ENCODE measurements at places on chromosomes 11 and 22.

DNA sequence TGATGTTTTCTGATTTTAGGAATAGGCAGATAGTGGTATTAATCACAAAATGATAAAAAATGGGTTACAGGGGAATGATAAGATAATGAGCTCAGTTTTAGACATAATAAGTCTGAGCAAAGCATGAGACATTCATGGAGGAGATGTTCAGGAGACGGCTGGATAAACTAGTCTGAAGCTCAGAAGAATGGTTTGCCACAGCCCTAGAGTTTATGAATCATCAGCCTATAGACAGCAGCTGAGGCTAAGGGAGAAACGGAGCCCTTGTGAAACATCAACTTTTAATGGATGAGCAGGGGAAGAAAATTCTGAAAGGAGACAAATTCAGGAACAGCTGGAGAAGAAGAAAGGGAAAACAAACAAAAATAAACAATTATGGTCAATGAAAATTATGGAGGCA, 87.2 kb downstream of the RELT start:
- DNase-seq: no peak

- no peak for DNase-seq
Observed at GRCh38 chr11:120384476-120384875, 48.3 kb downstream of the ARHGEF12 start.

- no peak for DNase-seq
Observed at GRCh38 chr11:62799486-62799885, 5.8 kb downstream of the NXF1 start.

- no peak for DNase-seq
Observed at GRCh38 chr11:63227521-63228107, 15.8 kb downstream of the SLC22A25 start.

DNA sequence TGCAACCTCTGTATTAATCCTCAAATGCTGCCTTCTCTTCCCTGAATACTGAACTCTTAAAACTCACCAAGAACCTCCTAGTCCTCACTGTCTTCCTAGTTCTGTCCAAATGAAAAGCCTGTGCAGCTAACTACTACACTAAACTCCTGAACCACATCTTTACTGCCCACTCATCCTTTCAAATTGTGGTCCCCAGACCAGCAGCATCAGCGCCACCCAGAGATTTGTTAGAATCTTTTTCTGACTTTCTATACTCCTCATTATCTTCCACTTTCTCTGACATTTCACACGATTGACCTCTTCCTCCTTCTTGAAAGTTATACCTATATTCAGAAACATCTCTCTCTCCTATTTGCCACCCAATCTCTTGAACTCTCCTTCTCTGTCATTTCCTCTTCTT, 461.3 kb downstream of the DLG2 start:
- peak; percentile 71 for DNase-seq

DNA sequence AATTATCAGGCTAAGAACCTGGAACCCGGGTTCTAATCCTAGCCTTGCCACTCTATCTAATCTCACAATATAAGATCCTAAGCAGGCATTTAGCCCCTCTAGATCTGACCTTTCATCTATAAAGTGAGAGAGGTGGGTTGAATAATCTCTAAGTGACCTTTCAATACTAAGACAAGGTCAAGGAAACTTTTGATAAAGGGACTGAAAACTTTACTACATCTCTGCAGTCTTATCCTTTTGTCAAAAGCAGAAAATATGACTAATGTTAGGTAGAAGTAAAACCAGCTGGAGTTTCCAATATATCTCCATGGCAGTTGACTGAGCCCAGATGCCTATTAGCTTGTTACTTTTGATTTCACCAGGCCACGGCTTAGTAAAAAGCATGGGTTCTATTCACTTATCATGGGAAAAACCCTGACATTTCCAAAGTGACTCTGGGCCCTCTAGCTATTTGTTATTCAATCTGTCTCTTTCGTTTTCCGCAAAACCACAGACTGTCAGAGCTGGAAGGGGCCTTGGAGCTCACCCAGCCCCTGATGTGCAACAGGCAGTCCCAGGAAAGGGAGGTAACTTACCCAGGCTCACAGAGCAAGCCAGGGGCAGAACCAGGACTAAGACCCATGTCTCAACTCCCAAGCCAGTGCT, 75.8 kb downstream of the RAB30 start:
- DNase-seq: no peak

DNA sequence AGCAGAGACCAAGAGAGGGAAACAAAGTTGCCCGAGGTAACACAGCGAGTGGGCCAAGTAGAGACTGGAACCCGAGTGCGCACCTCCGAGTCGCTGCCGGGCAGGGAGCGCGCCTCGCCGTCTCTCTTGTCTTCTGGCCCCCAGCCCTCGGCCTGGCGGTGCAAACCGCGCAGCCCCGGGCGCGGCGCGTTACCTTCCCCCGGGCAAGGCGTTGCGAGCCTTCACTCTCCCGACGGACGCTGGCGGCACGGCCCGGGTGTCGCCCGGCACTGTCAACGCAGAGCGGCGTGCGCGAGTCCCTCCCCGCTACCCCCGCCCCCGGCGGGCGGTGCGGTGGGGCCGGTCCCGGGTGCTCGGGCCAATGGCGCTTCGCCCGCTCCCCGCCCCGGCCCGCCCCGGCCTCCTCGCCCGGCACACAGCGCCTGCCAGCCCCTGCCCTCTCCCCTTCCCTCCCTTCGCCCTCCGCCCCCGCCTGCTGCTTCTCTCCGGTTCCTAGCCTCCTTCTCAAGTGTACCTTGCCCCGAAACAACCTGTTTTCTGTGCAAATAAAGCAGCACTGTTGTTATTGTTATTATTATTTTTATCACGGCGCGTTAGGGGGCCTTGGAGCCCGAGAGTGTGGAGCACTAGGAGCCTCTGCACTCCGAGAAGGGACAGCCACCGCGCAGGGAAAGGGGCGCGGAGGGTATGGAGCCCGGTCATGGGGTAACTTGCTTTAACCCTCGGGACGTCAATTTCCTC, at the start of gene SYTL2:
Gene SYTL2, minus strand, starts transcription at position 271 of the 741 bp plus-strand sequence. CDS start 53,416 bp downstream, outside the sequence.
- peak; percentile 91 for DNase-seq

DNA sequence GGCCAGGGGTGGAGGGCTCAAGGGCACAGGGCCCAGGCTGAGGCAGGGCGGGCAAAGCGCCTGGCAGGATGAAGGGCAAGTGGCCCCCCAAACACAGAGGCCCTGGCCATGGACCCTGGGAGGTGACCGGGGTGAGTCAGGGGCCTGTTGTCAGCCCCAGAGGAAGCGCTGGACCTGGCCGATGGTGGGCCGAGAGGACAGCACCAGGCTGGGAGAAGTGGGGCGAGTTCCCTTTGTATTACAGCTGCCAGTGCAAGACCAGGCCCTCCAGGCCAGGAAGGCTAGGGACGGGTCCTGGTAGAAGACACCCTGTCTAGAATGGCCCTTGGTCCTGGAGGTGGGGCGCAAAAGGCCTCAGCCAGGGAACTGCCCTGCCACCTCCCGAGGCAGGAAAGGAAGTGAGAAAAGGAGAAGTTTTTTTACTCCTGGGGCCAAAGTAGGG, 12.8 kb downstream of the CXCR5 start:
- DNase-seq: no peak

DNA sequence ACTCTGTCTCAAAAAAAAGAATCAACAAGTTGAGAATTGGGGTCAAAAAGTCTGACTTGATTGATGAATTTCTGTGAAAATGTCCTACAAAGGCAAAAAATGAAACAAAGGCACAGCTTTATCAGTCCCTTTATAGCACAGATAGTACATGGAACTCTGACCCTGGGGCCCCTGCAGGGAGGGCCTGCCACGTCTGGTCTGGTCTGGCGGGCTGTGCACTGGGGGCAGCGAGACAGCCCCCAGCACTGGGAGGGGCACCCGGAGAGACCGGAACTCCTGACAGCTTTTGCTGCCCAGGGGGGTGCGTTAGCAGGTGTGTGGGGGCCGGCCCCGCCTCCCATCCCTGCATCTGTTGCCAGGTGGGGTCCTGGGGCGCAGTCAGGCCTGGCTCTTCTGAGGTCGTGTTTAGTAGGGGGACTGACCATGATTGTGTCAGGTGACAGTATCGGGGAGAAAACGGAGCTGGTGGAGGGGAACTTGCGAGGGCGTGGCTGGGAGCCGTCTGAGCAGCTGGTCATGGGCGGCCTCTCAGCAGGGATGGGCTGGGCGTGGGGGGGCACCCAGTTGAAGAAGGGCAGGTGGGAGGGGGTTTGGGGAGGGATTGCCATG, 51.7 kb downstream of the GRAMD4 start:
- no peak for DNase-seq

DNA sequence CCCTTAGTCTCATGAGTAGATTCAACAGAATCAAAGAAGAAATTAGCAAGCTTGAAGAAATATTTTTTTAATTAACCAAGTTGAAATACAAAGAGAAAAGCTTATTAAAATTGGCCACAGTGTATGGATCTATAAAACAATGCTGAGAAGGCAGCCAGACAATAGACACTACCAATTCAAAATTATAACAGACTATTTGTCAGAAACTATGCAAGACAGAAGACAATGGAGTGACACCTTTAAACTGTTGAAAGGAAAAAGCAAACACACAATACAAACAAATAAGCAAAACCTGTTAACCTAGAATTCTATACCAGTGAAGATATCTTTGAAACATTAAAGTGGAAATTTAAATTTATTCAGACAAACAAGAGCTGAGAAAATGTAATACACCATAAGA, 225.4 kb downstream of the CASP12 start:
- DNase-seq: no peak

- DNase-seq: no peak
Observed at GRCh38 chr11:72227316-72228228, 3.0 kb downstream of the INPPL1 start.

DNA sequence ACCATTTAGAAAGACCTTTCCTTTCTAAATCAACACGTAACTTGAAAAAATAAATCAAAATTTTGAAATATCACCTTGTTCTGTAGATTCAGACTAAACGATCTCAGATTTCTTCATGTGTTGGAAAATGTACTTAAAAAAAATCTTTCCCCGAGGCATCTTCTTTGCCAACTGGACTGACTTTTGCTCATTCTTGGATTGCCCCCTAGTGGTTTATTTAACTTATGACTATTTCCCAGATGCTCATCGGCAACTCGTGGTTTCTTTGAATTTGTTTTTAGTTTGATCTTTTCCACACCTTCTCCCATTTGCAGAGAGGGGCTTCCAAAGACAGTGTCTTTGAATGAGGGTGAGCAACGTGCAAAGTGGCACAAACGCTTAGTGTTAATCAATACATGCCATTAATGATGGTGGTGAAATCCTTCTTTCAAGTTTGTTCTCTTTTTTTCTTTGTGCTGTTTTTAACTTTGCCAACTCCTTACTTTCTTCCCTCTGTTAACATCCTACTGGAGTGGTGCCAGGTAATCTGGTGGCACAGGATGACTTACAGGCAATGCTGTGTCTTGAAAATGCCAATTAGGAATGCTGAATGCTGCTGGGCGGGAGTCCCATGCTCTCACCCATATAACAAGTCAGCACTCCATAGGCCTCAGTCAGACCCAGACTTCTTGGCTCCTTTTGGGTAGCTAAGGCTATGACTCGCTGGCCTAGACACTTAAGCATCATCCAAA, 18.3 kb downstream of the PRSS23 start:
- peak; percentile 96 for DNase-seq

DNA sequence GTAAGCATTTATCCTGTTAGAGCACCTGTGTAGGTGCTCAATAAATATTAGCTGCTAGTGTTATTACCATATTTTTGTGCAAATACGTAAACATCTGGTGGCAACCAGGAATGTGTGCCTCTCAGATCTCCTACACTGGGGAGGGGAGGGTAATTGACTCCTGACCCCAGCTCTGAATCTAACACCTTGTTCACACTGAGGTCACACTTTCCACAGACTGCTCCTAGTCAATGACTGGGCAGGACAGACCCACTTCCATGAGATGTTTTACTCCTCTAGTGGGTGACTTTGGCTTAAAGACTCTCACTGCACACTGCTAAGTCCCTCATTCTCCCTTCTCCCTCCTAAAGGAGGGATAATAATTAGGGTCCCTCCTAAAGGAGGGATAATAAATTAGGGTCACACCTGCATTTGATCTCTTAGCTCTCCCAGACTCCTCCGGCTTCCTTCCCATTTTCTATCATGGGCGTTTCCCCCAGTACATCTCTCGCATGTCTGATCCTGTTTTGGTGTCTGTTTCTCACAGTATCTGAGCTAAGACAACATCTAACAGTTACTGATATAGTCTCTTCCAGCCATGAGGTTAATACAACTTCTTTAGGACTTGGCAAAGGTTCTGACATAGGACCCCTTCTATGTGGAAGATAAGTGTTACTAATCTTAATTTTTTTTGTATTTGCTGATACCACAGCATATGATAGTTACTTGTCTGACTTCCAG, 8.0 kb downstream of the CSTPP1 start:
- no peak for DNase-seq

DNA sequence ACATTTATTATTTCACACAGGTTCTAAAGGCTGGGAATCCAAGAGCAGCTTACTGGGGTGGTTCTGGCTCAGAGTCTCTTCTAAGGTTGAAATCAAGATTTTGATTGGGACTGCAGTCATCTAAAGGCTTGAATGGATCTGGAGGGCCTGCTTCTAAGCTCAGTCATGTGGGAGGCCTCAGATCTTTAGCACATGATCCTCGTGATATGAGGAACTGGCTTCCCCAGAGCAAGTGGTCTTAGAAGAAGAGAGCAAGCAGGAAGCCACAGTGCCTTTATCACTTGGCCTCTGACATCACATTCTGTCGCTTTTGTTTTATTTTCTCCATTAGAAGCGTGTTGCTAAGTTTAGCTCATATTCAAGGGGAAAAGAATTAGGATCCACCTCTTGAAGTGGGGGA, 88.9 kb downstream of the ARFGAP2 start:
- peak; percentile 93 for DNase-seq

GRCh38 chr22:21824445-21824912, 43.0 kb downstream of the MAPK1 start:
- DNase-seq: no peak

DNA sequence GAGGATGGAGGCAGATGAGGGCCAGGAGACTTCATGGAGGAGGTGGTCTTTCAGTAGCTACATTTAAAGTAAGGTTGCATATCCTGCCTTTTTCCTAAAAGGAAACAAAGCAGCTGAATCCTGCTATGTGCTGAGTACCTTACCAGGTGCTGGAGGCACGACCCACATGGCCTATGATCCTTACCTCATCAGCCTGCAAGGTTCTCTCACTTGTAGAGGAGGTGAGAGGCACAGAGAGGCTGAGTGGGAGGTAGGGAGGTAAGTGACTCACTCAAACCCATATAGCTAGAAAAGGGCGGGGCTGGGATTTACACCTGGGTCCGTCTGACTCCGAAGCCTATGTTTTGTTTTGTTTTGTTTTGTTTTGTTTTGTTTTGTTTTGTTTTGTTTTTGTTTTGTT, 75.8 kb downstream of the BUD13 start:
- DNase-seq: no peak

GRCh38 chr22:20433686-20434241, 3.9 kb downstream of the SCARF2 start:
- DNase-seq: no peak

All from OCI-M1 (cell line).